Suppressor macrophage treated with lipopolysaccharide for 1 hour (primary cell): ENCODE measurements at places on chromosomes 5 and 9.

DNA sequence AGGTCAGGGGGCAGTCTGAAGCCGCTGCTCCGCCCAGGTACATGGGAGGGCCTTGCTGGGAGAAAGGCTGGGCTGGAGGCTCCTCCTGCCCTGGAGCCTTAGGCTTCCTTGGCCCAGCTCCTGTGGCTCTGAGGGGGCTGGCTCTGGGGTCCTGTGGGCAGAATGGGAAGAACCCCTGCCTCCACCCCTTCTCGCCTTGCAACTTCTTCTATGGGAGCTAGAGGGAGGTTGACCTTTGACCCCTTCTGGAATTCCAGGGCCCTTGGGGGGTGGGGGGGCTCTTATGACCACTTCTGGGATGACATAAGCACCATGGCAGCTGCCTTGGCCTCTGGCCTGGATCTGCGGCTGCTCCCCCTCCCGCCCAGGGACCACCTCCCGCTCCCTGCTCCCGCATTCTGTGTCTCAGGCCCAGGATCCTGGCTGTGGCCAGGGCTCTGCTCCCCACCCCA is 32.2 kb downstream of the IER5L start:
- no peak for DNase-seq

GRCh38 chr9:116475201-116475600 is 211.9 kb upstream of the TRIM32 start:
- DNase-seq: peak; percentile 40

- peak; percentile 66 for DNase-seq
Measured at GRCh38 chr9:87425202-87425601, 72.5 kb upstream of the DAPK1 start.

- DNase-seq: no peak
Measured at GRCh38 chr5:30324083-30324482, 869.4 kb upstream of the CDH6 start.

- DNase-seq: no peak
Measured at GRCh38 chr5:74502479-74502950, 138.0 kb downstream of the ENC1 start.
